ENCODE measurements at places on chromosomes 16 and 17.

GRCh38 chr16:54946909-54947308, 16.2 kb downstream of the IRX5 start:
- no peak for DNase-seq

GRCh38 chr16:1908184-1908583, 10.0 kb downstream of the HS3ST6 start:
- no peak for DNase-seq

DNA sequence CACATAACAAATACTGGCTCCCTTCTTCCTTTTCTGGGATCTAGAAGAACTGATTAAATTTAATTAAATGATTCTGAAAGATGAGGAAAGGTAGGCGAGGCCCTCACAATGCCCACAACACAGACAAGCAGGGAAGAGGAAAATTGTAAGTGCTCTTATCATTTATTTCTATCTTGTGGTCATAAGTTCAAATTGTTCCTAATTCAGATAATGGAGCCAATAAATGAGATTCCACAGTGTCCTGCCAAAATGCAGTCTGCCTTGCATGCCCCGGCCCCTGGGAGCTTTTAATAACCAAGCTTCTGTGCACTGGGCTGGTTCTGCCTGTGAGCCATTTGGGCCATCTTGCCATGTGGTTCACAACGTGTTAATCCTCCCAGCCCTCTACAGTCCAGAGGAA, 97.0 kb downstream of the CMC2 start:
- no peak for DNase-seq

- no peak for DNase-seq
Measured at GRCh38 chr17:3755335-3756030, 31.8 kb downstream of the HASPIN start.

GRCh38 chr17:13387952-13388351, 213.8 kb downstream of the HS3ST3A1 start:
- DNase-seq, result no peak

- DNase-seq, result no peak
Measured at GRCh38 chr17:74446551-74447500, 14.9 kb downstream of the GPRC5C start.

DNA sequence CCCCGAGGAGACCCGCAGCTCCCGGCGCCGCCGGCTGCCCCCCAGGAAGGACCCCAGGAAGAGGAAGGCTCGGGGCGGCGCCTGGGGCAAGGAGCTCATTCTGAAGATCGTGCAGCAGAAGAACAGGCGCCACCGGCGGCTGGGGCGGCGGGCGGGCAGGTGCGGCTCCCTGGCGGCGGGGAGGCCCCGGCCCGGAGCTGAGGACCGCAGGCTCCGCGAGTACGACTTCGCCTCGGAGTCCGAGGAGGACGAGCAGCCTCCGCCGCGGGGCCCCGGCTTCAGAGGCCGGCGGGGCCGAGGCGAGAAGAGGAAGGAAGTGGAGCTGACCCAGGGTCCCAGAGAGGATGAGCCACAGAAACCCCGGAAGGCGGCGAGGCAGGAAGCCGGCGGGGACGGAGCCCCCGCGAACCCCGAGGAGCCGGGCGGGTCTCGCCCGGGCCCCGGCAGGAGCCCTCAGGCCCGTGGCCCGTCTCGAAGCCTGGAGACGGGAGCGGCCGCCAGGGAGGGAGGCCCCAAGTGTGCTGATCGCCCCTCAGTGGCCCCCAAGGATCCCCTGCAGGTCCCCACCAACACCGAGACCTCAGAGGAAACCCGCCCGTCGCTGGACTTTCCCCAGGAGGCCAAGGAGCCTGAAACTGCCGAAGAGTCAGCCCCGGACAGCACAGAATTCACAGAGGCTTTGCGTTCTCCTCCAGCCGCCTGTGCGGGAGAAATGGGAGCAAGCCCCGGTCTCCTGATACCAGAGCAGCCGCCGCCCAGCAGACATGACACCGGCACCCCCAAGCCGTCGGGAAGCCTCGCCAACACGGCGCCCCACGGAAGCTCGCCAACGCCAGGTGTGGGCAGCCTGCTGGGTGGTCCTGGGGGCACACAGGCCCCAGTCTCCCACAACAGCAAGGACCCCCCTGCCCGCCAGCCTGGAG, 22.3 kb upstream of the ZFPM1 start:
- DNase-seq, result no peak

GRCh38 chr17:81301195-81302144, 6.4 kb upstream of the SLC38A10 start:
- no peak for DNase-seq

GRCh38 chr16:75011634-75012307, 12.9 kb downstream of the ZNRF1 start:
- peak; percentile 89 for DNase-seq

DNA sequence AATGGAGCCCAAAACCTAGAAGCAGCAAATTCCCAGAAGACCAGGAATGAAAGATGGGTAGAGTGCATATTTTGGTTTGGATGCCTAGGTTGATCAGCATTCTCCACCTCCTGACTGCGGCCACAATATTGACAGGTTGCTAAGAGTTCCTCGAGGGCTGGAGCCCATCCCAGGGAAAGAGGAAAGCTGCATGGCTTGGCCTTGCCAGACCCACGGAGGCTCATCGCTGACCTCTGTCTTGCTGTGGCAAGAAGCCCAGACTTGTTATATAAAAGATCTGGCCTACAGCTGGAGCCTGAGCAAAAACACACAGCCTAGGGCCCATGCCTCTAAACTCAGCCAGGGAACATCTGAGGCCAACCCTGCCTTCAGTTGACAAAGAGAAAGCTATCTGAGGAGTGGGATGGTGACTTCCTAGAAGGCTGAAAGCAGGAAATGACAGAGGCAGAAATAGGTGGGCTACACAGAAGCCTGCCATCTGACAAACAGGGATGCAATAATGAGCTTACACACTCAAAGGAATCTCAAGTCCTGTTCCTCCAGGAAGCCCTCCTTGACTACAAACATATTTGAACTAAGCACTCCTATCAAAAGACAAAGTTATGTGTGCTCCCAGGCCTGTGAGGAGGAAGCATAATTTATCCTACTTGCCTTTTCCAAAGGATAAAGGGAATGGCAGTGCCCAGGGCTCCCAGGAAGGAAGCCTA, 22.5 kb upstream of the SLC35B1 start:
- no peak for DNase-seq

DNA sequence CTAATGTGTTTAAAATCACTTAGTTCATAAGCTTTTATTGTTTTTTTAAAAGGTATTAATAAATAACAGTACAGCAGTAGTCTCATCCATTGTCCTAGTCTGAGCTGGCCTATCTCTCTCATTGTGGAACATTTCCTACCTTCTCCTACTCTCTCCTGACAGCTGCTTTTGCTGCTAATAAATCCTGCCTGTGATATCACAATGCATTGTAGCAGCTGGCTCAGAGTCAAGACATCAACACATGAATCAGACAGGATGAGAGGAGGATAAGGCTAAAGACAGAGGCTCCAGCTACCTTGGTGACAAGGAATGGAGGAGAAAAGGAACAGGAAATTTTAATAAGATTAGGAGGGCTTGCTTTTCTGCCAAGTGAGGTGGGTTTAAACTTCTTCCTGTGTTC, 626.1 kb downstream of the HS3ST4 start:
- DNase-seq, result no peak

DNA sequence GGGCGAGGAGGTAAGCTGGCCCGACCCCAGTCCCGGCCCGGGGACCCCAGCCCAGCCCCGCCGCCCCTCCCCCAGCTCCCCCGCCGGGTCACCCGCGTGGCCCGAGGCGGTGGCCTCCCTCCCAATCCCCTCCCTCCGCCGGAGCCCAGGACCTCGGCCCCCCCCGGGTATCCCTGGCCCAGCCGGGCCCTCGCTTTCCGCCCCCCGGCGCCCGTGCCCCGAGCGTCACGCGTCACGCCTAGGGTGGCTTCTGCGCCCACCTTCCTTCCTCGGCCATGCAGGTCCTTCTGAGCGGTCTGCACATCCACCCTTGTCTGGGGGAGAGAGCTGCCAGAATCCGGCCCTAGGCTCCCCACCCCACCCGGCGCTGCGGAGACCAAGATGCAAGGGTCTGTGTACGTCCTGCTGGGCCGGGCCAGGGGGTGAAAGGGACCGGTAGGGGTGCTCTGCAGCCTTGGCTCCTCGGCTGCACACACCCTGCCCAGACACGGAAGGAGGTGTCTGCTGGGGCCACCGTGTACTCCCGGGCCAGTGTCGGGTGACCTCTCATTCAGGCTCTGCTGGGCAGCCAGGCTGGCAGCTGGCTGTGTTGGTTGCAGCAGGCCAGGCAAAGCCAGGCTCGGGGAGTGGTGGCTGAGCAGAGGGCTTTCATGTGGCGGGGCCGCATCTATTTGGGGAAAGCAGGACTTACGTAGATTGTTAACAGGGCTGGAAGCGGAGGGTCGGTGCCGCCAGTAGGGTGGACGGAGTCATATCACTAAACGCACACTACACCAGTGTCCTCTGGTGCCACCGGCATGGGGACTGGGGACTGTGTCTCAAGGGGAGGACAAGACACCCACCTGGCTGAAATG, 754 bp downstream of the RAB11FIP4 start:
- DNase-seq, result no peak

GRCh38 chr17:66481271-66481670, 178.9 kb downstream of the PRKCA start:
- no peak for DNase-seq

- DNase-seq, result no peak
Measured at GRCh38 chr17:81924557-81925532, 2.7 kb downstream of the MAFG start.

- no peak for DNase-seq
Measured at GRCh38 chr17:66850692-66851091, 15.8 kb downstream of the CACNG5 start.

GRCh38 chr17:34692920-34693319, 113.5 kb downstream of the TMEM132E start:
- no peak for DNase-seq

- no peak for DNase-seq
Measured at GRCh38 chr17:75712446-75712845, 8.8 kb upstream of the ITGB4 start.

GRCh38 chr17:50182783-50183420, 17.1 kb downstream of the SGCA start:
- no peak for DNase-seq

DNA sequence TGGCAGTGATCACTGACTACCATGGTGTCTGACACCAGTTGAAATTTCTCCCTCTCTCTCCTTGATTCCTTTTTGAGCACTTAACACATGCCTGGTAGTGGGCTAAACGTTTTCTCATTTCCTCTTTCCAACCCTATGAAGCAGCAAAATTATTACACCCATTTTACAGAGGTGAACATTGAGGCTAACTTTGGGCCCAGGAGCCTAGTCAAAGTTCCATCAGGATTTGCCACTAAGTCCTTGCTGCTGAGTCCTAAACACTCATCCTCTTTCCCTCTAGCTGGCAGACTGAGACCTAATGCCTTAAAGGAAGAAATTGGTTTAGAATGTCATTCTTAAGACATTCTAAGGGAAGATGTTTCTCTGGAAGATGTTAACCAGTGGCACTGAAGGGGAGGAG, 74.7 kb upstream of the IRX3 start:
- no peak for DNase-seq

DNA sequence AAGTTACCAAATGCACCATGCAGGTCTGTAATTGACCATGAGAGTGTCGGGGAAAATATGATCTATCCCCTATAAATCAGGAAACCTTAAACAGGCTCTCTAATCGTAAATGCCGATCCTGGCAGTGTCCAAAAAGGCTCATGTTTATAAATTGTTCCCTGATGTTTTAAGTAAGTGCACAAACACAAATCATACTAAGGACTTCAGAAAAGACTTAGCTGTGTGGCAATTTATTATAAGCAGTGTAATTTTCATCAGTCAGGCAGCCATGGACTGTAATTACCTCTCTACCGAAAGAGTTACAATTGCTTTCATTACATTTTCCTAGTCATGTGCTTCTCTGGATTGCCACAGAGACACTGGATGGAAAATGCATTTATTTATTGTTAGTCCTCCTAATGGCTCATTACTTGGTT, 73.4 kb upstream of the COX10 start:
- no peak for DNase-seq

DNA sequence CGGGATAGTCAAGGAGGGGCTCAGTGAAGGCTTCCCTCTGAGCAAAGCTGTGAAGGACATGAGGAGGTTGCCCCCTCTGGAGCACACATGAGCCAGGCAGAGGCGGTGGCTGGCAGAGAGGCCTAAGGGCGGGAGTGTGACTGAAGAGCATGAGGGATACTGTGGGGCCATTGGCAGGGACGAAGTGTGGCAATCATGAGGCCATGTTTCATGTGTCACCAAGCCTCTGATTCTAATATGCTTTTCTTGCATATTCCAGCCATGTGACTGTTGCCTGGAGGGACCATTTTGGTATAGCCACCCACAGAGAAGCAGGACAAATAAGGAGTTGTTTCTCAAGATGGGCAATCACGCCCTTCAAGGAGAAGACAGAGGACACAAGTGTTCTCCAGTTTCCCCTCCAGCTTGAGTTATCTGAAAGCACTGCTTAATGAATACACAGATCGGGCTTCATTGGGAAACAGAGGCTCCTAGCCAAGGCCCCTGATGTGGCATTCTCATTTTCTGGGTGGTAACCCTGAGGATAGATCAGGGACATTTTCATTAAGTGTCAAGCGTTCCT, 68.0 kb downstream of the AKAP1 start:
- no peak for DNase-seq

DNA sequence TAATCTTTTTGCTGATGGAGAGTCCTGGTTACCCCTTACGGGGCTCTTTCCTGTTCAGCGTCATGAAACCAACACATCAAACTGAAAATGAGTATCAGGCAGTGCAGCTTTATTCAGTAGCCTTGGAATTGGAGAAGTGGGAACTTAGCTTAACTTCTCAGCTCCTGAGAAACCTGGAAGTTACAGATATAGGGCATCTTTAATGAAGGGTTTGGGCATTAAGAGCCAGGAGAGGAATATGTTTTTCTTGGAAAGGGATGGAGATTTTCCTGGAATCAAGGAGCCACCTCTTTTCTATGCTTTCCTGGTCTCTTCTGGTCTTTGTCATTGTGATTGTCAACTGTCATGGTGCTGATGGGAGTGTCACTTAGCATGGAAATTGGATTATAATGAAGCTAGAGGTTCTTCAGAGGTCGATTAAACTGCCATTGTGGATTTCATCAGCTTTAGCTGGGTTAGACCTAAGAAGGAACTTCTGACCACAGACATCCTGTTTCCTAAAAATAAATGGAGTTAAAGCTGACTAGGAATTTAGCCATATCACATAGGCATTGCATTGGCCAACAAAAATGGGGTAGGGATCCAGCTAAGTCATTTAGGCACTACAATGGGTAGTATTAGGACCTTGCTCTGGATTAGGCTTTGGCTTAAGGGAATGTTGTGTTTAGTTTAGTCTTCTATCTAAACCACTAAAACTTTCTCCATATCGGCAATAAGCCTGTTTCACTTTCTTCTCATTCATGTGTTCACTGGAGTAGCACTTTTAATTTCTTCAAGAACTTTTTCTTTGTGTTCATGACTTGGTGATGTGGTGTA, 186.4 kb downstream of the BCAS3 start:
- DNase-seq, result no peak

DNA sequence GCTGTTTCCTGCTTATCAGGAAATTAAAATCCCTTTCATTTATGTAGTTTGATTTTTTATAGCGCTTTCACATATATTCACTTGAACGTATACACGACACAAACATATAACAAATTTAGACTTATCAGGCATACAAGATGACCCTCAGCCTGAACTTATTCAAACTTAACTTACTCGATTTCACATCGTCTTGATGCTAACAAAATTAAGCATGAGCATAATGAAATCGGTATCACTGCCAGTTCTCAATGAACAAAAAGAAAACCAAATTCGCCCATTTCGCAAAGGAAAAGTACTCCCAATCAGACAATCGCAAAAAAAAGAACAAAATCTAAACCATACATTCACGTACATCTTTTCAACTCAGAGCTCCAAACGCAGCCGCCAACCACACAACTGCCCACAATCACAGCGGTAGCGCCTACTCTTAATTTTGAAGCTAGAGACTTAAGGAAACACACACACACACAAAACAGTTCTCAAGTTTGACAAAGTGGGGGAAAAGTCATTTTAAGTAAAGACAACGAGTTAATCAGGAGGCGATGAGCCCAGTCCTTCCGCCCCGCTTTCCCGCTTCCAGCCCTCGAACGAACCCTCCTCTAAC, 1.1 kb downstream of the GJC1 start:
- no peak for DNase-seq

Measured in HS-27A (cell line).